WERI-Rb-1 (cell line): ENCODE measurements at places on chromosomes 6 and 20.

GRCh38 chr6:77461796-77462195, 1.5 kb downstream of the HTR1B start:
- no peak for DNase-seq

- no peak for DNase-seq
These were observed 14.9 kb downstream of the SYCP2L start for GRCh38 chr6:10901770-10902169.

DNA sequence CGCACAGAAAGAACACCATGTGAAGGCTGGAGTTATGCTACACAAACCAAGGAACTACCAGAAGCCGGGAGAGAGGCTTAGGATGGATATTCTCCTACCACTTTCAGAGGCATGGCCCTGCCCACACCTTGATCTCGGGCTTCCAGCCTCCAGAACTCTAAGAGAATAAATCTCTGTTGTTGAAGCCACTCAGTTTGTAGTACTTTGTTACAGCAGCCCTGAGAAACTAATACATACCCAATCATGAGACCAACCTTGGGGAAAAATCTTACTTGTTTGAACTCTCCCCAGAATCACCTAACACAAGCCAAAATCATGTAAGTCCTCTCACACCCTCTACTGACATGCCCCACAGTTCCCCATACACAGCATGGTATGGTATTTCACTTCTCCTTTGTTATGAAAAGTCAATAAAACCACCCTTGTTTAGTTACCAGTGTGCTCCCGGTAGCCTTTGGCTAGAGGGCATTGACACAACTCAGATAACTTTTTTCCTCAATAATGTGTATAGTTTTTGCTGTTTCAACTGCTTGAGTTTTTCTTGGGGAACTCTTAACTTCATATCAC, 40.7 kb upstream of the SLC2A12 start:
- no peak for DNase-seq

GRCh38 chr6:56364827-56365339, 117.5 kb upstream of the COL21A1 start:
- no peak for DNase-seq

DNA sequence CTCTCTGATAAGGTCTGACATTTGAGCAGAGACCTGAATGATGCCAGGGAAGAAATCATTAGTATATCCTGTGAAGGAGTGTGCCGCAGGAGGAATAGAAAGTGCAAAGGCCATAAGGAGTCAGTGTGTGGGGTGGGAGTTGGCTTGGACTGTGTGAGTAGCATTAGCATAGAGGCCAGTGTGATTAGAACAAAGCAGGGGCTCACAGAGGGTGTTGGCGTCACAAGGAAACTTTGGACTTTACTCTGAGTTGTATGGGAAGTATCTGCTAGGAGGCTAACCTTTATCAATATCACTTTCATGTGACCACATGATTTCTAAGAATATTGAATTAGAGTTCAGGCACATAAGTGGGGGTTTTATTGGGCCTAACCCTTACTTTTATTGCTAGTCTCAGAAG, 12.1 kb downstream of the TMEM200A start:
- DNase-seq: no peak

GRCh38 chr6:3372184-3372846, 84.5 kb downstream of the SLC22A23 start:
- peak; percentile 78 for DNase-seq

GRCh38 chr6:151067684-151068596, 171.8 kb upstream of the AKAP12 start:
- no peak for DNase-seq

DNA sequence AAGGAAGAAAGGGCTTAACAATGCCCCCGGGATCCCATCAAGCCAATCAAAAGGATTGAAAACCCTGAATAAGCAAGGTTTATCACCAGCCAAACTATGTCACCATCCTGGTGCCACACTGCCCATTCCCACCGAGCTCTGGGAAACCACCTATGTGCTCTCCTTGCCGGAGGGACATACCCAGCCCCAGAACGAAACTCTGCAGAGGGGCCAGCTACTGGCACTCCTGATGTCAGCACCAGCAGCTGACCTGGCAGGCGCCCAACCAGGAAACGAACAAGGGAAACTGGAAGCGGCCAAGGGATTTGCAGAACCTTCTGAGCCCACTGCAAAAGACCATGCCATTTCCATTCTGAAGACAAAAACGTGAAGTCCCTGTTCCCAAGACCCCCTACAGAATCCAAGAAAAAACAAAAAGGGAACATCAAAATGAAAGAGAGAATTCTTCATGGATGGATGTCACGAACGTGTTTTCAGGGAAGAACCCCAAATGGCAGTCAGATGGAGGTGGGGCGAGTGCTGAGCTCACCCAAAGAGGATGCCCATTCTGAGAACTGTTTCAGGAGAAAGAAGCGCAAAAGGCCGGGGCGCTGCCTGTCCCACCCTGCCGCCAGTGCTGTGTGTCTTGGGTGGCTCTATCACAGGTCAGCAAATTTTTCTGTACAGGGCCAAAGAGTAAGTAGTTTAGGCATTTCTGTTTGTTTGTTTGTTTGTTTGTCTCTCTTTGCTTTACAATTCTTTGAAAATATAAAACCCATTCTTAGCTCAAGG, 305.2 kb downstream of the ESR1 start:
- DNase-seq: no peak

DNA sequence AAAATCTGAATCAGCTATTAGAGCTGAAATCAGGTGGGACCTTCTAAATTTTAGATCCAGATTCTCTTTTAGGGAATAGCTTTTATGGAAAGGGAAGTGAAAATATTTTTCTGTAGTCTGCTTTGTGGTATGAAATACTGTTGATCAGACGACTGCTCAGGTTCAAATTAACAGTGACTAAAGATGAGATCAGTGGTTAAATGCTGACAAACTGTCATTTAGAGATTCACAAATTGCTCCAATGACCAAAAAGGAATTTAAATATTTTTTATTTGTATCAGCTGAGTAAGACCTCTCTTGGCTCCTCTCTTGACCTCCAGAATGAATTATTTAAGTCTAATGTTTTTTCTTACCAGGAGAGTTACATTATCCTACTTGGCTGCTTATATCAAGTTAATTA, 77.3 kb downstream of the KCNQ5 start:
- DNase-seq: no peak

- DNase-seq: no peak
These were observed 21.8 kb upstream of the PCMTD2 start for GRCh38 chr20:64233725-64234124.

GRCh38 chr6:39388606-39389483, 66.3 kb upstream of the KCNK16 start:
- no peak for DNase-seq

DNA sequence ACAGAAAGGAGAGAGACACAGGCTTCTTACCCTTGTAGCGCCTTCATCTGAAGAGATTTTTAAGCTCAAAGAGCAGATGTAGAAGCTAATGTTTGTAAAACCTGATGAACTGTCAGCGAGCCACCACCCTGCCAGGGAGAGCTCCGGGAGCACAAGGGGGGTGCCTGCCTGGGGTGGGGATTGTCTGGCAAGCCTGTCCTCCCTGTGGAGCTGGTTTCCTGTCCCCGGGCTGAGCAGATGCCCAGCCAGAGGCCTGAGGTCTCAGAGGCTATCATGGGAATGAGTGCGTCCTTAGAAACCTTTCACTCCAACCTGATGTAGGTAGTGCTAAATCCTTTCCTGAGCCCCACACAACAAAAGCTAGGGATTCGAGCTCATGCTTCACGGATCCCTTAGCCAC, 41.9 kb upstream of the NR2E1 start:
- peak; percentile 50 for DNase-seq

DNA sequence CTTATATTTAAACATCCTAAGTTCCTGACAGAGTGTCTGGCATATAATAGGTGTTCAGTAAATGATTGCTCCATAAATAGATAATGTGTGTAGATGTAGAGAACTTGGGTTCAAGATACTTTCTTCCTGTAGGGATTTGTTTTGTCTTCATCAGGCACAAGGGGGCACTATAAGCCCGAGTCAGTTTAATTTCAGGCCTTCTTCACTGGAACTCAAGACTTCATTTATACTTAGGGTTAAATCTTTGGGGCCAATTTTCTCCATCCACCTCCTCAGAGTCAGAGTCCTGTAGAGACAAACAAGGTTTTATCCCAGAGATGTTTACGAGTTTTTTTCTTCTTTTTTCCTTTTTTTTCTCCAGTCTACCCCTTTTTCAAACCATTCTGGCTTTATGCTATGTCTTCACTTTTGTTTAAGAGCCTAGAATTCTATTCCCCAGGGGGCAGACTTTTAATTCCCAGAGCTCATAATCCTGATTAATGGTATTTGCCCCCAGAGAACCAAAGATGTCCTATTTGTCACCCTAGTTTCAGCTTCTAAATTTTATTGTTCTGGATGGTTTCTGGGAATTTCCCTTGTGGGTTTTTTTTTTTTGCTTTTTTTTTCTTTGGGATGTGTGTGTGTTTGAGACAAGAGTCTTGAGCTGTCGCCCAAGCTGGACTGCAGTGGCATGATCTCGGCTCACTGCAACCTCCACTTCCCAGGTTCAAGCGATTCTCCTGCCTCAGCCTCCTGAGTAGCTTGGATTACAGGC, 88.4 kb downstream of the HFE start:
- DNase-seq: peak; percentile 78

DNA sequence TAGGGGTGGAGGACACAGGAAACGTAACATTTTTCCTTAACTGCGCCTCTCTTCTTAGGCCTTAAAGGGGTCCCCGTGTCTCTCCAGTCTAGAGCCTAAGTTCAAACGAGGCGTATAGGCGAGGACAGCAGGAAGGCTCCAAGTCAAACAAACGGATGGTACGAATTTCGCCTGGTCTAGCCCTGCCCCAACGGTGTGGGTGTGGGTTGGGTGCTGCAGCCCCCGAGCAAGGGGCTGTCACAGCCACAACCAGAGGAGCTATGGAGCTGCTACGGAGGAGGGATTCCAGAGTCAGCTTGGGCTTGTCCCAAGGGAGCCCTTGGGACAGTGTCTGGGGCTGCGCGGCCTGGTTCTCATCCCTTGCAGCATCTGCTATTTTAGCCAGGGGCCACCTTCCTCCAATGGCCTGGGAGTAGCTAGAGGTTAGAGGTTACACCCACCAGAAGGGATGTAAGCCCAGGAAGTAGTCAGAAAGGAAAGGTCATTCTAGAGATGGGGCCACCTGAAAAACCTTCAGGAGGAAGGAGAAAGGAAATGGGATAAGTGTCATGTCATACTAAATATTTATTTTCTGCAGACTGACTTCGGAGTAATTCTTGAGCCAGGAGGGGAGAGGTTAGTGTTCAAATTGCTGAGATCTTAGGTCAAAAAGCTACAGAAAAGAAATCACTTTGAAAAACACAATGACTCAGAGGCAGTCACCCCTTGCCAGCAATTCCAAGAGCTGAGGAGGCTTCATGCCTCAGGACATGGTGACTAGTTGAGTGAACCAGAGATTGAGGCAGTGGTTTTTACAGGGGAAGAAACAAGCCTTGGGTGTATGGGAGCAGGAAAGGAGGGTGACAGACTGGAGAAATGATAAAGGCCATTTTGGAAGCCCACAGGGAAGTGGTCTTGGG, 21.7 kb downstream of the VPS52 start:
- DNase-seq: peak; percentile 34

DNA sequence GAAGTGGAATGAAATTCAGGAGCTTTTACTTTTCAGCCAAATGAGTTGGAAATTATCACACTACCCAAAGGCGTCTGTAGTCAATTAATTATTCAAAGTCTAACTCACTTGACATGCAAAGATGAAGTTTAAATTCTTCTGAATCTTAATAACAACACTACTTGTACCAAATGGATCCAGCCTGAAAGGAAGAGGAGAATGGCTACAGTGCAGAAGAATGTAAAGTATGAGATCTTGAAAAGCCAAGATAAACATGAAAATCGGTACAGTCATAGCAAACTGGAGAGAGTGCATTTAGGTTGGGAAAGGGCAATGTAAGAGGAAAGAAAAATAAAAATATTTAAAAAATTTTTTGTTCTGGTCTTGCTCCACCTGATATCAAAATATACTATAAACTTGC, 195.5 kb downstream of the SIM1 start:
- DNase-seq: no peak

GRCh38 chr6:144477856-144478255, 192.7 kb downstream of the UTRN start:
- DNase-seq: no peak

- DNase-seq: no peak
These were observed 39.1 kb upstream of the ARHGAP18 start for GRCh38 chr6:129748901-129749748.

DNA sequence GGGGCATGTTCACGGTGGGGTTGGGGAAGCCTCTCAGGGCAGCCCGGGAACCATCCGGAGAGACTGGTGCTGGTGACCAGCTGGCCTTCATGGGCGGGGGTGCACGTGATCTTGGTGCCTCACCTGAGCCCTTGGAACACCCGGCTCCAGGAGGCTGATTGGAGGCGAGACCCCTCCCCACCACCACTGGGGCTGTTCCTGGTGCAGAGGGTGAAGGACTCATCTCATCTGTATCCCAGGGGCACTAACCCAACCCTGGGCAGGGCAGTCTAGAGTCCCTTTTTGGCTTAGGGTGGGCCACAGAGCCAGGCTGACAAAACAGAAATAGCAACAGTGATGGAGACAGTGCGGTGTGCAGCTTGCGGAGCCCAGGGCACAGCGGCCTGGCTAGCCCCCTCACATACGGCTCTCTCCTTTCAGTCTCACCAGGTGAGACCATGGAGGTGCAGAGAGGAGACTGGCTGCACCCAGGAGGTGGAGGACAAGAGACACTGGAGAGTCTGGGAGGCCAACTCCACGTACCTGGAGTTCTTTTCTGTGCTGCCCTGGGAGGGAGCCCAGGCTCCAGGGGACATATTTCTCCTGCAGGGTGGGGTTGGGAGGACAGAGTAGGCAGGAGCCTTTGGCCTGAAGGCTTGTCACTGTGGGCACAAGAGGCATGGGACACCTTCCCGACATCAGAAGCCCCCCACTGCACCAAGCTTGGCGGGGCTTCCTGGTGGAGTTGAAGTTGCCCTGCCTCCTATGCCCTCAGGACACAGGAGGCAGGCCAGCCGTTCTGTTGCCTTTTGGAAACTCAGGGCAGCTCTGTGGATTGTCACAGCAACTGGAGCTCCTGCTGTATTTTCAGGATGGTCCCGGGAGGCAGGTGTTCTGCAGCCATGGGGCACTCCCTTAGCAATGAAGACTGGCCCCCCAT, 106.0 kb downstream of the SYCP2 start:
- no peak for DNase-seq

DNA sequence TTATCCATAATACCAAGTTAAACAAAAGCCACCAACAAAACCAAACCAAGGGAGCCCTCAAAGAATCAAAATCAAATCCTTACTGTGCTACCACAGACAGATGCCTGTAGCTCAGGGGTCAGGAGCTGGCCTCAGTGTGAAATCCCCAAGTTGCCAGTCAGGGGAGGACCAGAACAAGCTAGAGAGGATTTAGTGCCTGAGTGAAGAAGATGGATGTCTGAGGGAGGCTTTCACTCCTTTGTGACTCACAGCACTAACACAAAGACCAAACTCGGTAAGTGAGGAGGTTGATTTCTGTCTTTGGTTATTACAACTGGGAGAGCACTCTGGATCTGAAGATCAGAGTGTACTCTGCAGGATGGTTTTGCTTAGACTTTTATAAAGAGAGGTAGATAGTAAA, 189.9 kb upstream of the ZNF184 start:
- no peak for DNase-seq

GRCh38 chr6:144847916-144848315, 562.8 kb downstream of the UTRN start:
- peak; percentile 44 for DNase-seq
